Cardiac fibroblast (primary cell): ENCODE measurements at places on chromosomes 7 and 10.

- DNase-seq = peak; percentile 58
Observed at GRCh38 chr10:32112055-32112454, 55.8 kb upstream of the KIF5B start.

- peak; percentile 67 for DNase-seq
Observed at GRCh38 chr7:70736715-70737460, 395.1 kb upstream of the GALNT17 start.

DNA sequence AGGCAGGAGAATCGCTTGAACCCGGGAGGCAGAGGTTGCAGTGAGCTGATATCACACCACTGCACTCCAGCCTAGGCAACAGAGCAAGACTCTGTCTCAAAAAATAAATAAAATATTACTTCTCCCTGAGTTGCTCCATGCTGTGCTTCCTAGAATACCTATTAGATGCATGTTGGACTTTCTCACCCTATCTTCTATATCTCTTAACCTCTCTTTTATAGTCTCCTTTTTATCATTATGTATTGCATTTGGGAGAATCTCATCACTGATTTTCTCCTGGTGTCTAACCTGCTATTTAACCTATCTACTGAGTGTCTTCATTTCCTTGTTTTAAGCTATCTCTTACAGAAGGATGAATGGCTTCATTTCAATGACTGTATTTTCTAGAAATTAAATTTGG, 32.1 kb upstream of the NANOS1 start:
- no peak for DNase-seq

GRCh38 chr10:110822035-110822711, 49.6 kb upstream of the PDCD4 start:
- no peak for DNase-seq

- no peak for DNase-seq
Observed at GRCh38 chr10:129393812-129394211, 73.2 kb upstream of the MGMT start.

GRCh38 chr7:156618780-156619367, 21.7 kb upstream of the RNF32 start:
- DNase-seq = no peak

DNA sequence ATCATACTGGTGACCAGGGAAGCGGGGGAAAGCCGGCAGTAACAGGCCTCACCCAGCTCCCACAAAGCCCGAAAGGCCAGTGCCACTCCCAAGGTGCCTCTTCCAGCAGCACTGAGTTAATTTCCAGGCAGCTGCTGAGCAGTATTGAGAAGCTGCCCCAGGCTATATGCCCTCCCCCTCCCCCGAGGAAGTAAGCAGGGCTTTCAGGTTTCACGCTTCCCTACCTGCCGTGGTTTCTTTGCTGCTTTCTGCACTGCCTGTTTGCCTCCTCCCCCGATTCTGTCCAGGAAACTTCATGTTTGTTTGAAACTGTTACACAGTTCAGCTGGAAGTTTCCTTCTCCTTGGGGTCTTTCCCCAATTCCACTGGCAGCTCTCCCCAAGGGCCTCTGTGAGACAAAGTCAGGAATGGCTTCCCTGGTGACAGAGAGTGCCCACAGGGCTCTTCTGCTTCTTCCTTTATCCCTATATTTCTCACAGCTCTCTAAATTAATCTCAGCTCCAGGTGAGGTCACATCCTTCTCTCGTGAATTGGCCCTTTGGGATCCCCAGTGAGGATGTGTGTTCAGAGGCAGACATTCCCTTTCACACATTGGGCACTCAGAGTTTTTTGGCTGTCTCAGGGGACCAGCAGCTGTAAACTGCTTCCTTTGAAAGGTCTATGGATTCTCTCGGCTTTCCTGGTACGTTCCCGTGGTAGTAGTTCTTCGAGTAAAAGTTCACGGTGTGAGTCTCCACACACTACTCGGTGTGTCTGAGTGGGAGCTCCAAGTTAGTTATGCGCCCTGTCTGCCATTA, 19.4 kb downstream of the C1GALT1 start:
- no peak for DNase-seq

GRCh38 chr7:42698600-42699374, 213.1 kb downstream of the C7orf25 start:
- DNase-seq = peak; percentile 36

GRCh38 chr7:72710983-72711382, 117.0 kb downstream of the TYW1B start:
- no peak for DNase-seq

DNA sequence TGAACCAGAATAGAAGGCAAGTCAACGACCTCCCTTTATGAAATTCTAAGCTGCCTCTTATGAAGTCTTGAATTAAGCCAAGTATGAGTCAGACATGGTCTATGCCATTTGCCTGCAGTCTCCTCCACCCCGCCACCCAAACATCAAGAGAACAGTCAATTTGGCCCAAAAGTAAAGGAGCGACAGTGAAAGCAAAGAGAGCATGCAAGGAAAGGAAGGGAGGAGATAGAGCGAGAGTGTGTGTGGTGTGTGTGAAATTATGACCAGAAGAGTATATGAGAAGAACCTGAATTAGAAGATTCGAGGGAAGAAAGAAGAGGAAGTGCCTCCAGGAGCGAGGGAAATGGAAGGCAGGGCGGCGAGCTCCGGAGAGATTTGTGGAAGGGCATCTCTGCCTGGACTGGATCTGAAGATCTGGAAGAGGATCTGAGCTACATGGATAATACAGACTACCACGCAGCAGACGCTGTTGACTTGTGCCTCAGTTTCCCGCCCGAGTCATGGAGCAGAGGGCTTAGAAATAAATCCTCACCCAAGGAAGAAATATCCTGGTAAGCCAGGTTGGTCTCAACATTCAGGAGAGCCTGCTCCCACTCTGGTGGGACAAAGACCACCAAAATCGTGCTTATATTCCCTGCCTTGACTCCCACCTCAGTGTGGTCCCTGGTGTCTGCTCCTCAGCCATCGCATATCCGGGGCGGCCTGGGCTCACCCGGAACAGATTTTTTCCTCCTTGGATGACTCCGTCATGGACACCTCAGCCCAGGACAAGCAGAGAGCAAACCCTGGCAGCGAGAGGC, 459 bp downstream of the ZDHHC6 start:
- DNase-seq = peak; percentile 6
